ENCODE measurements at places on chromosomes 6 and 20.

DNA sequence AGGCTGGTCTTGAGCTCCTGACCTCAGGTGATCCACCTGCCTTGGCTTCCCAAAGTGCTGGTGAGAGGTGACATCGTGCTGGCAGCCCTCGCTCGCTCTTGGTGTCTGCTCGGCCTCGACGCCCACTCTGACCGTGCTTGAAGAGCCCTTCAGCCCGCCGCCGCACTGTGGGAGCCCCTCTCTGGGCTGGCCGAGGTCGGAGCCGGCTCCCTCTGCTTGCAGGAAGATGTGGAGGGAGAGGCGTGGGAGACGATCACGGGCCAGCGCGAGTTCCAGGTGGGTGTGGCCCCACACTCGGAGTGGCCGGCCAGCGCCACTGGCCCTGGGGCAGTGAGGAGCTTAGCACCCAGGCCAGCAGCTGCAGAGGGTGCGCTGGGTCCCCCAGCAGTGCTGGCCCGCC is 48.1 kb downstream of the ZBTB9 start:
- peaks cover 10% of the 10 kb centered on the region for H3K4me1 ChIP-seq
- no peaks in the 10 kb centered on the region for H3K36me3 ChIP-seq
- no peak overlapping the region for H3K27ac ChIP-seq

GRCh38 chr6:167748046-167748445 is 78.7 kb upstream of the AFDN start:
- no peak overlapping the region for H3K27ac ChIP-seq
- peaks cover 17% of the 10 kb centered on the region for H3K4me1 ChIP-seq
- no peaks in the 10 kb centered on the region for H3K27me3 ChIP-seq
- no peaks in the 10 kb centered on the region for H3K36me3 ChIP-seq

- no peak overlapping the region for H3K4me3 ChIP-seq
- DNase-seq: no peak
- H3K27me3 ChIP-seq: no peaks in the 10 kb centered on the region
Measured at GRCh38 chr6:20432692-20433091, 31.0 kb downstream of the E2F3 start.

GRCh38 chr20:32012159-32012688 is 2.0 kb downstream of the CCM2L start:
- no peak overlapping the region for H3K4me3 ChIP-seq
- peaks cover 69% of the 10 kb centered on the region for H3K27me3 ChIP-seq
- peaks cover under 1% of the 10 kb centered on the region for H3K4me1 ChIP-seq
- H3K36me3 ChIP-seq: no peaks in the 10 kb centered on the region

- peaks cover 83% of the 10 kb centered on the region for H3K4me1 ChIP-seq
- H3K27ac ChIP-seq: no peak overlapping the region
- H3K27me3 ChIP-seq: no peaks in the 10 kb centered on the region
- H3K36me3 ChIP-seq: peaks cover 11% of the 10 kb centered on the region
- DNase-seq: no peak
- H3K4me3 ChIP-seq: peak overlapping the region; percentile 19
Measured at GRCh38 chr6:7154341-7155139, 46.8 kb downstream of the RREB1 start.

GRCh38 chr6:37675606-37676005 is 22.1 kb downstream of the MDGA1 start:
- no peak overlapping the region for H3K4me3 ChIP-seq
- peaks cover 6% of the 10 kb centered on the region for H3K4me1 ChIP-seq
- no peak for DNase-seq
- peaks cover 7% of the 10 kb centered on the region for H3K27me3 ChIP-seq
- no peak overlapping the region for H3K27ac ChIP-seq

DNA sequence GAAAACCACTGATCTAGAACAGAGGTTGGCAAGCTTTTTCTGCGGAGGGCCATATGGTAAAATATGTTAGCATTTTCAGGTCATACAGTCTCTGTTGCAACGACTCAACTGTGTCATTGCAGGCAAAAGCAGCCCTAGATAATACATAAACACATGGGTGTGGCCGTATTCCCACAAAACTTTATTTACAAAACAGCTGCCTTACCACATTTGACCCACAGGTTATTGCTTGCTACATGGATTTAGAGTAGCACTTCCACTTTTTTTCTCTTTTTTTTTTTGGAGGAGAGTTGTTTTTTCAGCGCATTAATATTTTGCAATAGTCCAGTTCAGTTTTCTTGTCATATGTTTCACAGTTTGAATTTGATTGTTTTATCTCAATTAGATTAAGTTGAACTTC is 2.5 kb upstream of the IGF2R start:
- peaks cover 50% of the 10 kb centered on the region for H3K27me3 ChIP-seq
- H3K4me1 ChIP-seq: peaks cover 19% of the 10 kb centered on the region
- H3K4me3 ChIP-seq: no peak overlapping the region
- no peak for DNase-seq

DNA sequence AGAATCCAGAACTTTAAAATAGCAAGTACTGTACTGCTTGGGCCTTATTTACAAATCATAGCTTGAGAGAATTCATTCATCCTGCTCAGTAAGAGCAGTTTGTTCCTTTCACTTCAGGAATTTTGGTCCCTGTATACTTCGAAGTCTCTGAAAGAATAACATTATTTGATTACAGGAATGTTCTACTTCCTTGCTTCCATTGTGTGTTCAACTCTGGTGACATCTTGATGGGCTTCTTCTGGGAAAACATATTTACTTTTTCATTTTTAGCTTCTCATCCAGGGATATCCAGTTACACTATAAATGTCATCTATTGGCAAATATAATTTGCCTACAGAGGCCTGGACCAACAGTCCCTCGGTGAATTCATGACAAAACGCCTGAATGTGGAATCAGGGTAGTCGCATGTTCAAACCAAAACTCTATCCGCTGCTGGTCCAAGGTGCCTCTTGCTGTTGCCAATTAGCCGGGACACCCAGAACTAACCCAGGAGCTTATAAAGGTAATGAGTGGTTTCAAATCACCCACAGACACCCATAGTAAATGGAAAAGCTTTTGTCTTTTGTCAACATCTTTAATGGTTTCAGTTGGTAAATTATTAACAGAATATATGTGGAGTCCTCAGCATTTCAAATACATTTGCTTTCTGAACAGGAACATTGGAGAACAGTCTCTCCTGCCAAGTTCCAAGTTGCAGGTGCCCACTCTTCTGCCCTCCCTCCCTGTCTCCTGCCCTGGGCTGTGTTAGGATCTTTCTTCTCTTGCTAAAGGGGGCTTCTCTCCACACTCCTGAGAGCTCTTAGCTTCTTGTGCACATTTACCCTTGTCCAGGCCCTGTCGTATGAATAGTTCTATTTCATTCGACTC is 162.5 kb upstream of the CITED2 start:
- no peak overlapping the region for H3K4me3 ChIP-seq
- DNase-seq: no peak
- H3K36me3 ChIP-seq: no peaks in the 10 kb centered on the region

- DNase-seq: no peak
- H3K27ac ChIP-seq: peak overlapping the region; percentile 35
- H3K4me1 ChIP-seq: no peaks in the 10 kb centered on the region
Measured at GRCh38 chr6:12348530-12349511, 58.7 kb downstream of the EDN1 start.

DNA sequence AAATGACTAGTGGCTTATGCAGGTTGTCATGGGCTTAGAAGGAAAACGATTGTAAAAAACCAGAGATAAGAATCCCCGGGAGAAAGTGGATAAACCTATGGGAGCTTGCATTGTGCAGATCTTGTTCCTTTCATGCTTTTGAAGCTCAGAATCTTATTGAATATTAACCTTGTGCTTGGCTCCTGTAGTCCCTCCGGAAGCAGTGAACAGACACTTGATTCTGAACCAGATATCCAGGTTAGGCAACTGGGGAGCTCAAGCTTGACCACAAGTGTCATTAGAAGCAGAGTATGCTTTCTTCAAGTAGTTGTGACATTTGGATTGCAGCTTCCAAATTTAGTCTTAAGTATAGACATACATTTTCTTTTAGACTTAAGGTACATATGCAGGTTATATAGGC is 212.6 kb upstream of the MOCS1 start:
- no peak overlapping the region for H3K27ac ChIP-seq
- H3K27me3 ChIP-seq: peaks cover 36% of the 10 kb centered on the region
- H3K4me1 ChIP-seq: no peaks in the 10 kb centered on the region
- H3K4me3 ChIP-seq: no peak overlapping the region
- DNase-seq: no peak
- no peaks in the 10 kb centered on the region for H3K36me3 ChIP-seq

DNA sequence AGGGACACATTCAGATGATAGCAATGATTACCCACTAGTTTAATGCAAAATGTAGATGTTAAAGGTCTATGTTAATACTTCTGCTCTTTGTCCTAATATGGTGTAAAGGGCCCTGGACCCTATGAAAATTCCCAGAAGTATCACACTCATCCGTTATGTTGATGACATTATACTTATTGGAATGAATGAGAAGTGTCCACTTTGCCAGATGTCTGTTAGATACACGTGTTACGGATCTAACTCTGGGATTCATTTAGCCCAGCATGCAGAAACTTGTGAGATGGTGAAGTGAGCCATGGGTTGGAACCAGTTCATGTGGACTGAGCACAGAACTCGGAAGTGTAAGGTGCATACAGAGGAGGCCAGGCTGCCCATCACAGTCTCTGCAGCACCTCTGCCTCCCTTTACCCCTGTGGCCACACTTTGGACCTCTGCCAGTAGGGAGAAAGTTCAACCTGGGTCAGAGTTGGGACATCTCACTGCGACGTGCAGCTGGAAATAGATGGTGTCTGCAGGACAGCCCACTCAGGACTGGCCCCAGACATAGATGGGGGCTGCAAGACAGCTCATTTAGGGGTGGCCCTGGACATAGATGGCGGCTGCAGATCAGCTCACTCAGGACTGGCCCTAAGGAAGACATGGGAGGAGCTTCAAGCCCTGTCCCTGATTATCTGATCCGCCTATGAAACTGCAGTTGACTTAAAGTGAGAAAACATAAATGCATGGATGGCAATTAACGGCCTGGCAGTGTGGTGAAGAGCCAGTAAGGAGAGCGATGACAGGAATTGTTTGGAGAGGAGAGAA is 71.2 kb upstream of the THBS2 start:
- H3K27me3 ChIP-seq: no peaks in the 10 kb centered on the region
- no peaks in the 10 kb centered on the region for H3K36me3 ChIP-seq
- H3K4me1 ChIP-seq: no peaks in the 10 kb centered on the region
- no peak overlapping the region for H3K27ac ChIP-seq
- H3K4me3 ChIP-seq: no peak overlapping the region
- no peak for DNase-seq

GRCh38 chr6:76230711-76231110 is 158.2 kb upstream of the IMPG1 start:
- H3K27ac ChIP-seq: peak overlapping the region; percentile 56
- no peaks in the 10 kb centered on the region for H3K27me3 ChIP-seq
- no peak overlapping the region for H3K4me3 ChIP-seq
- H3K4me1 ChIP-seq: peaks cover 7% of the 10 kb centered on the region

GRCh38 chr6:136647363-136647852 is 97.2 kb upstream of the MAP7 start:
- H3K4me1 ChIP-seq: no peaks in the 10 kb centered on the region
- no peak for DNase-seq
- no peak overlapping the region for H3K4me3 ChIP-seq
- no peaks in the 10 kb centered on the region for H3K36me3 ChIP-seq

DNA sequence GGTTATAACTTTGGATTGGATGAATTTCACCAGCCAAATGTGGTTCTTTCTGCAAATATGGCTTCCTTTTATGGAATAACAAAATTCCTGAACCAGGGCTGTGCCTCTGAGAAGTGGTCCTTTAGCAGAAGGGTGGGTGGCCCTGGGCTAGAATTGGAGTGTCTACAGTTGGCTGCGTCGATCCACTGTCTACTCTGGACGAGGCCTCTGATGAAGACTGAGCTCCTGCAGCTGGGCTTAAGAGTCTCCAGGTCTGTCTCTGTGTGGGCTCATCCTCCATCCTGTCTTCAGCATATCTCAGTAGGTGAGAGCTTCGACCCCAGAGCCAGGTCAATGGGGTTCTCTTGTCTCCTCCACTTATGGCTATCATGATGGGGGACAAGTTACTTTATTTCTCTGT is 166.3 kb upstream of the PMEPA1 start:
- H3K27ac ChIP-seq: no peak overlapping the region
- H3K4me3 ChIP-seq: no peak overlapping the region
- H3K27me3 ChIP-seq: peaks cover 33% of the 10 kb centered on the region
- H3K36me3 ChIP-seq: no peaks in the 10 kb centered on the region
- peaks cover 27% of the 10 kb centered on the region for H3K4me1 ChIP-seq

- H3K4me1 ChIP-seq: peaks cover 44% of the 10 kb centered on the region
- H3K27me3 ChIP-seq: no peaks in the 10 kb centered on the region
- no peak for DNase-seq
- peak overlapping the region; percentile 86 for H3K4me3 ChIP-seq
- peak overlapping the region; percentile 86 for H3K27ac ChIP-seq
Measured at GRCh38 chr6:2766767-2767656, 1.8 kb downstream of the WRNIP1 start.

GRCh38 chr20:43925215-43925614 is 10.6 kb downstream of the TOX2 start:
- H3K27ac ChIP-seq: no peak overlapping the region
- DNase-seq: no peak
- H3K36me3 ChIP-seq: no peaks in the 10 kb centered on the region
- peaks cover 79% of the 10 kb centered on the region for H3K27me3 ChIP-seq
- no peaks in the 10 kb centered on the region for H3K4me1 ChIP-seq

DNA sequence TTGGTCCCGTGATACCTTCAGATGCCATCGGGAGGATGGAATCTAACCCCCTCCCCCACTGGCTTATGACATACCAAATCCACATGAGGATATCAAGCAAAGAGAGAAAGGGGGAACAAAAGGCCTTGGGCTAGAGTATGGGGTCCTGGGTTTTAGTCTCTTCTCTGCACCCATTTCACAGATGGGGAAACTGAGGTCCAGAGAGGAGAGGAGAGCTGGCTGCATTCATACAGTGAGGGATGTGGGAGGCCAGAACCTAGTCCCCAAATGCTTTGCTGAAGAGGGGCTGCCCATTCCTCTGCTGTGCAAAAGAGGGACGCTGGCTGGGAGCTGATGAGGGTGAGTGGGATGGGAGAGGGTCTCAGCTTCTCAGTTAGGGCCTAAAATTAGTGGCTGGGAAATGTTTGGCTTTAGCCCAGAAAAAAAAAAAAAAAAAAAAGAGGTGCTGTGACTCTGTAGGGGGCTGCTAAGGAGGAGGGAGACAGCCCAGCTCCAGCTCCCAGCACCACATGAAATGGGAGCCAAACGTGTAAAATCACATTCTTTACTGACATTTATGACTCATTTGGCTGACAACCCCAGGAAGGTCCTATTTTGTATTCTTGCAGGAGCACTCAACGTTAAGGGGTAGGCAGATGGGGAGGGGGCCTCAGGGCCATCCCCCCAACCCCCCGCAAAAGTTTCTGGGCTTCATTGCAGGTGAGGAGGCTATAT is 11.9 kb downstream of the XKR7 start:
- peaks cover 15% of the 10 kb centered on the region for H3K27me3 ChIP-seq
- H3K27ac ChIP-seq: no peak overlapping the region
- no peak for DNase-seq
- no peaks in the 10 kb centered on the region for H3K36me3 ChIP-seq

DNA sequence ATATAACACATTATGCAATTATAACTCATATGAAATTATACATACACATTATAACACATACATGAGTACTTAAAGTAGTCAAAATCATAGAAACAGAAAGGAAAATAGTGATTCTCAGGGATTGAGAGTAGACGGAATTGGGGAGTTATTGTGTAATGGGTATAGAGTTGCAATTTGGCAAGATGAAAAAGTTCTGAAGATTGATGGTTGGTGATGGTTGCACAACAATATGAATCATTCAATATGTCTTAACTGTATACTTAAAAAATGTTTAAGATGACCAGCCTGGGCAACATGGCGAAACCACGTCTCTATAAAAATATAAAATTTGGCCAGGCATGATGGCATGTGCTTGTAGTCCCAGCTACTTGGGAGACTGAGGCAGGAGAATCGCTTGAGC is 372.7 kb downstream of the CDKAL1 start:
- H3K27ac ChIP-seq: no peak overlapping the region
- peaks cover 5% of the 10 kb centered on the region for H3K4me1 ChIP-seq
- no peak for DNase-seq
- H3K36me3 ChIP-seq: peaks cover 11% of the 10 kb centered on the region
- no peak overlapping the region for H3K4me3 ChIP-seq

All from type B pancreatic cell (in vitro differentiated cells).